SJSA1 (cell line): ENCODE measurements at places on chromosomes 12 and 14. TPM values are rescaled to one million over a fixed set of nuclear protein-coding genes. Genes with fewer than 3 reads are reported as not detected.
A peak's percentile ranks its signal among the peaks of the same experiment; 100 is the strongest.

DNA sequence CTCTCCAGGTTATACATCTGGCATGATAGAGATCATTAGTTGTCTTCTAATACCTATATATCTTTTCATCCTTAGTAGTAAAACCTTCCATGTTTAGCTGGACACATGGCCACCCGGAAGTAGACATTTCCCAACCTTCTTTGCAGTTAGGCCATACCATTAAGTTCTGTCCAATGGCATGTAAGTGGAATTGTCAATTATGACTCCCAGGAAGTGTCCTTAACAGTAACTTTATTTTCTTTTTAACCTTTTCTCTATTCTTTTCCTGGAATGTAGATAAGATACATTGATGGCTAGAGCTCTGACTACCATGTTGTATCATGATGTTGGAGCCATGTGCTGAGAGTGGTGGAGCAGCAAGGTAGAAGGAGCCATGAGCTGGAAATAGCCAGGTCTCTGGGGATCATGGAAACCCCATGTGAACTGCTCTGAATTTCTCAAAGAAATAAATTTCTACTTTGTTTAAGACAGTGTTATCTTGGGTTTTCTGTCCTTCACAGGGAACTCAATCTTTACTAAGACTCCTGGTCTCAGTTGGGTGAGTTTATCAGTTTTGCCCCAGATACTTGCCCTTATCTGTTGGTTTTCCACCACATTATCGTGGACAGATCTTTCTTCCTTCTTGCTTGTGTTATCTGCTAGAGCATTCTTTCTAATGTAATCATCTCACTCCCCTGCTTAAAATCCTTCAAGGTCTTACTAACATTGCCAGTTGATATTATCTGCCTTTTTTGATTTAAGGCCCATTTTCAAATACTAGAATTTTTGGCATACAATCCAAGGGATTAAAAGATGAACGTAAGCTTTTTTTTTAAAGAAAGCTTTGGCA is 5.1 kb upstream of the LTA4H start:
- DNase-seq, result peak; percentile 73

DNA sequence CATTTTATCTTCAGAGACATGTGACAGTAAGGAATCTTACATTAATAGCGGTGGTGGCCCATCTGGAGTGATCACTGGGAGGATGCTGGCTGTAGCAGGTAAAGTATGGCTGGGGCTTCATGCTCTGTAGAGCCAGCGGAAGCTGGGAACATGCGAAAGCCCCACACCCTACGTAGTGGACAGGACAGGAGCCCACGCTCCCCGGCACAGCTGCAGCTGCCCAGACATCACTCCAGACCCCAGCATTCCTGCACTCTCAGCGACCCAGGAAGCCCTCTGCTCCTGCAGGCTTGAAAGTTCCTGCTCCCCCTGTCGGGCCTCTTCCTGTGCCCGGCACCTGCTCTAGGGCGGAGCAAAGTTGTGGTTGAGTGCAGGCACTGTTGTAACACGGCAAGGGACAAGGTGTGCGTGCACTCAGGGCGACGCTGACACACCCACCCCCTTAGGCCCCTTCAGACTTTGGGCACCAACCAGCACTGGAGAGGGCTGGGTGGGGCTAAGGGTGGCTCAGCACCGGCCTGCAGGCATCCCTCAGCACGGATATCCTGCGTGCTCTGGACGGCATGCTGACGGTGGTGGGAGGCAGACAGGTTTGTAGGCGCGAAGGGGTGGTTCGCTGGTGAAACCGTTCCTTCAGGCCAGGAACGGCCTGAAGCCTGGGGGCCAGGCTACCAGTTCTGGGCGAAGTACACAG is 568.3 kb downstream of the FSCB start:
- DNase-seq, result no peak

- no peak for DNase-seq
These were observed 86.4 kb upstream of the PIWIL1 start for GRCh38 chr12:130251236-130251780.

- DNase-seq, result peak; percentile 85
These were observed 99.1 kb upstream of the NAP1L1 start for GRCh38 chr12:76183459-76184186.

GRCh38 chr14:105161964-105162668 is 6.5 kb downstream of the JAG2 start:
- DNase-seq, result peak; percentile 72

- no peak for DNase-seq
These were observed 695.5 kb upstream of the LRFN5 start for GRCh38 chr14:40911141-40911540.

CMA1 gene
- total RNA-seq, result not detected in 2 replicates

GRCh38 chr12:52601671-52602070 is 408 bp upstream of the KRT72 start:
- peak; percentile 9 for DNase-seq

DNA sequence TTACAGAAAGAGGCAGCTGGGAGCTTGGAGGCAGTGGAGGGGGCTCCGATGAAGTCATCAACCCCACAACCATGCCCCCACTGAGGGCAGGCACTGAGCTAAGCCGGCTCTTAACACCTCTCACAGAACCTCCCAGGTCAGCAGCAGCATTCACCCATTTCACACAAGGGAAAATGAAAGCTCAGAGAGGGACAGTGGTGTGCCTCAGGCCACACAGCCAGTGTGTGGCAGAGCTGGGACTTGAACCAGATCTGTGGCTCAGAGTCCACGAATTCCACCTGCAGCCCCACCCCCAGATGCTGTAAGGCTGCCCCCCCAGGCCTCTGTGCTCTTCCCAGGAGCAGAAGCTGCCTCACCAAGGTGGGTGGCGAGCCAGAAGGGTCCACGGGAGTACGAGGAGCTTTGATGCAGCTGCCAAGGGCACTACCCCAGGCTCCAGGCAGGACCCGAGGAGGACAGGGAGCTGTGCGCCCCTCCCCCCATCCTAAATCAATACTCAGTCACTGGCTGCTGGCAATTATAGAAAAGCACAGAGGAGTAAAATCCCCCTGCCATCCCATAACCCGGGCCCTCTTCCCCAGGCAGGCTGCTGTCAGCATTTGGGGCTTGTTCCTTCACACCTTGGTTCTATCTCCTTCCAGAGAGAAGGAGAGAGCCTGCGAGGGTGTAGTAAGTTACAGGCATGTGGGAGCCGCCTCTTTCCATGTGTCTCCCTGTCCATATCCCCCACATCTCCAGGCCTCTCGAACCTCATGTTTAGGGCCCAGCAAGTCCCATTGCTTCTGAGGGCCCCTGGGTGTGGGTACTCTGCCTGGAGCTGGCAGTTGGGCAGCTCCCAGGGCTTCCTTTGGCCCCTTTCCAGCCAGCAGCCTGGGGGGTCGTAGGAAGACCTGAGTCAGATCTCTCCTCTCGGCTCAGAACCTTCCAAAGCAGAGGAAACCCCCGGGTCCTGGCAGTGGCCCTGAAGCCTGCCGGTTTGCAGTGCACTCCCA is 47.6 kb downstream of the FAM222A start:
- DNase-seq, result peak; percentile 36

GRCh38 chr12:81530352-81530751 is 228.8 kb downstream of the PPFIA2 start:
- DNase-seq, result no peak

LRIG3 gene
- 30.6 and 51.8 TPM in 2 replicates for total RNA-seq

- no peak for DNase-seq
These were observed 85.0 kb downstream of the HECTD4 start for GRCh38 chr12:112297188-112297587.

- no peak for DNase-seq
These were observed 83.8 kb downstream of the SRGAP1 start for GRCh38 chr12:63928305-63928704.

COL2A1 gene
- total RNA-seq, result not detected in 2 replicates

GRCh38 chr12:27246774-27247173 is 2.7 kb downstream of the STK38L start:
- DNase-seq, result no peak

LYZ gene
- total RNA-seq, result not detected in 2 replicates

MYF6 gene
- not detected in 2 replicates for total RNA-seq

TTC9 gene
- 0.18 and 0.38 TPM in 2 replicates for total RNA-seq

DNA sequence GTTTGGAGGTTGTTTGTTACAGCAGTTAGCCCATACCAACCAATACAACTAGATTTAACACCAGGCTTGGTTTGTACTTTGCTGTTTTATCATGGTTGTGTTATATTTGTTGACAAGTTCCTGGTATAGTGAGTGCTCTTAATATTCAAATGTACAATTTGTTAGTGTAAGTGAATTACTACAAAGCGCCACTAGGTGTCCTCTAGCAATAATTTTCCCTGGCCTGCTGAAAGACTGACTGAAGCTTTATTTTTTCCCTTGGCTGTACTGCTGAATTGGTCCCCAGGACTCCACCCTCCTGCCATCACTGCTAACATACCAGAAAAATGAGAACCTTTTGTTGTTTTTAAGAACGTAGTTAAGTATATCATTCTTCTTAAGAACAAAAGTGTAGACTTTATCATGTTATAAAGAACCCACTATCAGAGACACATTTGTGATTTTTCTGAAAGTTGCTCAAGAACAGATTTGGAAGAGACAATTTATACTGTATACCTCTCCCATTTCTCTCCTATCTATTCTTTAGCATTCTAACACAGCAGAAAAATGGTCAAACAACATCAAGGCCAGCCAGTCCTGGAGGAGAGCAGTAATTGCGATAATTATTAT is 75.3 kb upstream of the FAR2 start:
- DNase-seq, result peak; percentile 16

DNA sequence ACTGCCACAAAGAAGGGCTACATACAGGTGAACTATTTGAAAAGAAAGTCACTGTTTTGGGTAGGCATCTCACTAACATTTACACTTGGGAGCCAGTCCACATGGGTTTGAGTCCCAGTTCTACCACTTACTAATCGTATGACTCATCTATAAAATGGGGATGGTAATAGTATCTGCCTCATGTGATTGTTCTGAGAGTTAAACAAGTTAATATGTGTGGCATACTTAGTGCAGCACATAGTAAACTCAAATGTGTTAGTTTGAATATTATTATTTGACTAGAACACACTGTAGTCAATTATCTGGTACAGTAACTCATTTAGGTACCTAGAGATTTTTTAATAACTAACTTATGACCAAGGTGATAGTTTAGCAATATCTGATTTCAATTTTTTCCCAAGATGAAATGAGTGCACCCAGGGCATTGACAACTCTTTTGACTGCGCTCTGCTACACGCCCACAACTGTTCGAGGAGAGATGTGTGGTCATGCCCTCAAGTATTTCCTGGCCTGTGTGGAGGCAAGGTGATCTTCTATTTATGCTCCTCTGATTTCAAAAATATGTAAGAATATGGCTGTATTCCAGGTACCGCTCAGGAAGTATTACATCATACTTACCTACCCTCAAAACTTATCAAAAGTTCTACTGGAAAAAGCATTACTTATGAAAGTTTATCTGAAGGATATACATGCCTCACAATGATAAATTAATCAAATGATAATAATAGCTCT is 210.6 kb upstream of the EGLN3 start:
- DNase-seq, result no peak

GAS2L3 gene
- 32.9 and 55.7 TPM in 2 replicates for total RNA-seq

NYNRIN gene
- 0.87 and 1.2 TPM in 2 replicates for total RNA-seq

IPO8 gene
- total RNA-seq, result 14.7 and 21.0 TPM in 2 replicates

DNA sequence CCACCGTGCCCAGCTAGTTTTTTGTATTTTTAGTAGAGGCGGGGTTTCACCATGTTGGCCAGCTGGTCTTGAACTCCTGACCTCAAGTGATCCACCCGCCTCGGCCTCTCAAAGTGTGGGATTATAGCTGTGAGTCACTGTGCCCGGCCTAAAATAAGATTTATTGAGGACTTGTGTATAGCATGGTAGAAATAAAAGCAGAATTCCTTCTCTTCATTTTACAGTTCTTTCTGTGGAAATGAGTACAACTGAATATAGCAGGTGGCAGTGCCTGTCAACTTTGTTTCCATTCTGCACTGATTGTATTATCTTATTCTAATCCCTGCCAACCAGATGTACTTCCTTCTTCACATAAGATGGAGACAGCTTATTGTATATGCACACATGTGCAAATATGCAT is 41.0 kb downstream of the DIP2B start:
- no peak for DNase-seq

HOXC5 gene
- not detected in 2 replicates for total RNA-seq

GRCh38 chr12:14560904-14561574 is 6.6 kb downstream of the PLBD1 start:
- no peak for DNase-seq

FBLN5 gene
- total RNA-seq, result 5.1 and 18.7 TPM in 2 replicates

PKP2 gene
- total RNA-seq, result 28.6 and 29.9 TPM in 2 replicates

DNA sequence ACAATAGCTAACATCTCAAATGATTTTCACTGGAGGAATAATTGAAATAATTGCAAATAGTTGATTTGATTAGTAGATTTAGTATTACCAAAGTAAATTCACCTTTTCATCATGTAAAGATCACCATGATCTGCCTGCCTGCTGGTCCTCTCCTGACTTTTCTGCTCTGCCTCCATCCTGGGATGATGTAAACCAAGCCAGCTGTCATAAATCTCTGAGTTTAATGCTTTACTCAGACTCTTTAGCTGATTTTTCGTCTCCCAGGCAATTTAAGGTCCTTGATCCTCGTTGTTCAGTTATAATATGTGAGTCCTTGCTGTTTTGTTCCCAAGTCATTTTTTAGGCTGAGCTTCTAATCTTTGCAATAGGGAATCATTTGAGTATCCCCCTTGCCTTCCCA is 138.0 kb downstream of the ANO4 start:
- DNase-seq, result no peak

EML5 gene
- total RNA-seq, result 0.03 TPM in 1 of 2 replicates, not detected in the other

- DNase-seq, result no peak
These were observed 146.6 kb downstream of the CRADD start for GRCh38 chr12:93823616-93824391.

CCDC38 gene
- total RNA-seq, result 0.39 TPM in 1 of 2 replicates, not detected in the other

- no peak for DNase-seq
These were observed 16.2 kb upstream of the PCNX1 start for GRCh38 chr14:70890826-70891659.

DNA sequence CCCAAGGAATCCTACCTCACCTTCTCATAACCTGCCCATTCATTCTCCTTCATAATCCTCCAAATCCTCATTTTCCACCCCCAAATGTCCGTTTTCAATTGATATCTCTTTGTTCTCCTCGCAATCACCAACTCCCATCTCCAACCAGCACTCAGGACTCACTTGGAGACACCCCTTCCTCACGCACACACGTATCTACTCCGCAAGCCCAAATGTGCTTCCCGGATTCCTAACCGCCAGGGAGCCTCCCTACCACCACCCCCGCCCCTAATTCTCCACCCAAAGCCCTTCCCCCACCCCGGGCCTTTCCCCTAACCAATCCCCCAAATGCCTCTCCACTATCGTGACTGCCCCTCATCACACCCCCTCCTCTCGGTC is 304 bp downstream of the KCTD10 start:
- no peak for DNase-seq

DNA sequence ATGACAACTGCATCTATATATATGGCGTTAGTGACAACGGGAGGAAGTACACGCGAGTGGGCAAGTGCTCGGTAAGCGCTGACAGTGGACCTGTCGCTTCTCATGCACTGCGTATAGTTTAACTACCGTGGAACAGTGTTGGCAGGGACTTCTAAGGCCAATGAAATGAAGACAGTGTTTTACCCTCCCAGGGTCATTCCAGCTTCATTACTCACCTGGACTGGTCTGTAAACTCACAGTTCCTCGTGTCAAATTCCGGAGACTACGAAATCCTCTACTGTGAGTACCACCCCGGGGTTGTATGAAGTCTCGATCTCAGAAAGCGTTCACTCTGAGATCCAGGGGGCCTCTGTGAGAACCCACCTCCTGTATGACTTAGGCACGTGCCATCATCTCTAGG is 129.2 kb upstream of the EVL start:
- DNase-seq, result no peak
